ENCODE measurements at places on chromosomes 12 and 14.

- DNase-seq = no peak
Observed at GRCh38 chr12:119915894-119916510, 38.9 kb upstream of the CIT start.

DNA sequence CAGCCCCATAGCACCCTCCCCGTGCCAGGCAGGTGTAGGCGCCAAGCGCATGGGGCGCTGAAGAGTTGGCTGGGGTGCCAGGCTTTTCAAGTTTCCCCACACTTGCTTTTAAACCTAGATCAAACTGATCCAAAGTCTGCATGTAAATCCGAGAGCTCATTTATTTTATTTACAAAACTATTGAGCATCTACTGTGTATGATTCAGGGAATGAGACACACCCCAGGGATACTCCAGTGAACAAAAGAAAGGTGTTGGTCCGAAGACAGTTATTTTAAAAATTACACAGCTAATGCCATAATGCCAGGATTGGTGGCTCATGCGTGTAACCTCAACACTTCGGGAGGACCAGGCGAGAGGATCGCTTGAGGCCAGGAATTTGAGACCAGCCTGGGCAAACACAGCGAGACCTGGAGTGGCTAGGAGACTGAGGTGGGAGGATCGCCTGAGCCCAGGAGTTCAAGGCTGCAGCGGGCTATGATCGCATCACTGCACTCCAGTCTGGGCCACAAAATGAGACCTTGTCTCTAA, 780 bp upstream of the SLC41A2 start:
- no peak for DNase-seq

- no peak for DNase-seq
Observed at GRCh38 chr14:57687416-57687815, 178.5 kb downstream of the SLC35F4 start.

GRCh38 chr12:49014547-49014946, 4.0 kb downstream of the PRKAG1 start:
- no peak for DNase-seq

DNA sequence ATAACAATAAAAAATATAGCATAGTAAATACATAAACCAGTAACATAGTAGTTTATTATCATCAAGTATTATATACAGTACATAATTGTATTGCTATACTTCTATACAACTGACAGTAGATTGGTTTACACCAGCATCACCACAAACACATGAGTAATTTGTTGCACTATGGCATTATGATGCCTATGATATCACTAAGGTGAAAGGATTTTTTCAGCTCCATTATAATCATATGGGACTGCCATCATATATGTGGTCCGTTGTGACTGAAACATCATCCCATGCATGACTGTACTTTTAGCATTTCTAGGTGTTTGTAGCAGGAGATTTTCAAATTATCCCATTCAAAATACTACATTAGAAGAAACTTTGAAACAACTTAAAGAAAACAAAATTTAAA, 77.8 kb downstream of the IFT81 start:
- DNase-seq = no peak

DNA sequence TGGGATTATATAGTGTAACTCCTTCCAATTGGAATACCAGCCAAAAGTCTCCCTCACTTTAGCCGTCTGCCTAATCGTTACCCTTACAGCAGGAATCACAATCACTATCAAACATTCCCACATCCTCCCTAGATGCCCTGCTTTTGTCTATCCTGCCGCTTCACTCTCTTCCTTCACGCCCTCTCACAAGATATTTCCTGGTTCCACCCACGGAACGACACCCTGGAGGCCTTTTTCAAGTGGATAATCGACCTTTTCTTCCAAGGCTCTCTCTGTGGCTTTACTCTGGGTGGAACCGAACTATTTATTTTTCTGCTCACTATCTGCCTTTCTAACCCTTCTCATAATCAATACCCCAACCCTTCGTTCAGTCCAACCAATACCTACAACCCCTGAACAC, 58.9 kb downstream of the MOK start:
- DNase-seq = no peak
